ENCODE measurements at places on chromosomes 11 and 22. TPM values are rescaled to one million over a fixed set of nuclear protein-coding genes. Genes with fewer than 3 reads are reported as not detected.

UBASH3B gene
- 16.7 TPM for total RNA-seq

GRCh38 chr11:11084337-11084736 lies 226.5 kb upstream of the ZBED5 start:
- DNase-seq: no peak

FXYD2 gene
- 9.6 TPM for total RNA-seq

APOL4 gene
- not detected for total RNA-seq

- DNase-seq: no peak
Measured at GRCh38 chr11:32913445-32913844, 20.8 kb downstream of the QSER1 start.

HBB gene
- 1.1 TPM for total RNA-seq

ELF5 gene
- not detected for total RNA-seq

DNA sequence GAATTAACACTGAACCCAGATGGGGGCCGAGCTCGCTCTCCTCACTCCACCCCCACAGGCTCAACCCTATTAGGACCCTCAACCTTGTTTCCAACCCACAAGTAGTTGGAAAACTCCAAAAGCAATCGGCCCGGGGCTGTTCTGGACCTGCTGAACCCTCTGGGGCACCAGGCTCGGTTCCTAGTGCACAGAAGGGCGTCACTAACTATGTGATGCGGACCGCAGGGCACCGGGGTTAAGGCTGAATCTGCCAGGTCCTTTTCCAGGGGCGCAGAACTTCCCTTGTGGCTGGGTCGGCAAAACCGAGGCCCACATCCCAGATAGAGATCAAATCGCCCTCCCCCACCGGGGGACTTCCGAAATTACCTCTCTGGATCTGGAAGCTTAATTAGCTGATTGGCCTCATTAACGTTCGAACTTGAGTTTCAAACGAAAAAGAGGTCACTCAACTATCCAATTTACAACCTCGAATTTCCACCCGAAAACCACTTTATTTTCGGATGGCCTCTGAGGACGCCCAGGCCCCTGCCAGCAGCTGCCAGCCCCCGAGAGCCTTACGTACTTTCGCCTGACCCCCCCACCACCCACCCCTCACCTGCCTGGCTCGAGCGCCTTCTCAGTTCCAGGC lies 1.7 kb downstream of the SHANK2 start:
- DNase-seq: no peak

GRCh38 chr22:30891443-30891755 lies 77.2 kb downstream of the MORC2 start:
- DNase-seq: no peak

FAM83F gene
- total RNA-seq: 23.5 TPM

MS4A15 gene
- total RNA-seq: not detected

GRCh38 chr11:7490054-7490453 lies 4.7 kb downstream of the OLFML1 start:
- no peak for DNase-seq

GRCh38 chr11:63869171-63869591 lies 30.3 kb downstream of the MARK2 start:
- DNase-seq: no peak

DNA sequence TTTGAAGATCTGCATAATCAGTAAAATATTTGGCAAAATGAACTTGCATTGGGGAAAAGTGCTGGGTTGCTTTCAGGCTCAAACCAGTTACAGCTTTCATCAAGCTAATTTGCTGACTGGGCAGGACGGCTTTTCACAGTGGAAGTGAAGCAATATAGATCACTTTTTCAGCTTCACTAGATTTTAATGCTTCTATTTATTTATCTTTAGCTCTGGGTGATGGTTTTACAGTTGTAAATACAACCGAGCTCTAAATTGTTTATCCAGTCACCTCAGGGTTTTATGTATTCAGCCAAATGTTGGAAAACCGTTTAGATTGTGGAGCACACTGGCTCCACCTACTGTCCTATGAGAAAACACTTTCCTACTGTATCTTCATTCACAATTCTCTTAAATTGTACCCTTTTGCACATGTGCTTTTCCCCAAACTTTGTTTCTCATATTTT lies 58.2 kb downstream of the ACER3 start:
- DNase-seq: no peak

MS4A12 gene
- not detected for total RNA-seq
